ENCODE measurements at places on chromosomes 2 and 18. TPM values are rescaled to one million over a fixed set of nuclear protein-coding genes. Genes with fewer than 3 reads are reported as not detected.

Gene ANKRD30B
- not detected for total RNA-seq

Gene FBXO41
- total RNA-seq: 3.6 TPM

Gene KCNS3
- 70.9 TPM for total RNA-seq

Gene GCA
- total RNA-seq: 52.9 TPM

Gene TMEM185B
- total RNA-seq: 54.2 TPM

Gene ANO7
- 1.8 TPM for total RNA-seq

Gene DOCK10
- total RNA-seq: 2.5 TPM

Gene SEPTIN10
- 95.7 TPM for total RNA-seq

Gene GATA6
- 0.35 TPM for total RNA-seq

Gene CD8A
- not detected for total RNA-seq

Gene KLHL41
- total RNA-seq: not detected

Gene C2orf49
- 30.3 TPM for total RNA-seq

Gene HDLBP
- 826 TPM for total RNA-seq

Gene MOGAT1
- not detected for total RNA-seq

Measured in renal cortical epithelial cell (primary cell).